Inflammatory macrophage (primary cell): ENCODE measurements at places on chromosomes 16 and 17.

GRCh38 chr17:21061158-21061835 lies 18.5 kb upstream of the USP22 start:
- DNase-seq, result no peak

DNA sequence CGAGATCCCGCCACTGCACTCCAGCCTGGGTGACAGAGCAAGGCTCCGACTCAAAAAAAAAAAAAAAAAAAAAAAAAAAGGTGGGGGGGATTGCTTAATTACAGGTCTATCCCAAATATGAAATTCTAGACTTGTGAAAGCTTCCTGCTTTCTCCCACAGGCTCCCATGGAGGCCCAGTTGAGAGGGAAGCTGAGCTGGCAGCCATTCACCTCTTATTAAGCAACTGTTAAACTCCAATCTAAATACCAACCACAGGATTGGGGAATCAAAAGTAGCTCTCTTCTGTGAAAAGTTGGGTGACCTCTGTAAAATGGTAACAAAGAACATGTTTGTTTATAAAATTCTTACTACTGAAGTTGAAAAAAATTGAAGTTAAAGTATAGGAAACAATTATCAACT lies 45.8 kb upstream of the STAC2 start:
- DNase-seq, result peak; percentile 16

DNA sequence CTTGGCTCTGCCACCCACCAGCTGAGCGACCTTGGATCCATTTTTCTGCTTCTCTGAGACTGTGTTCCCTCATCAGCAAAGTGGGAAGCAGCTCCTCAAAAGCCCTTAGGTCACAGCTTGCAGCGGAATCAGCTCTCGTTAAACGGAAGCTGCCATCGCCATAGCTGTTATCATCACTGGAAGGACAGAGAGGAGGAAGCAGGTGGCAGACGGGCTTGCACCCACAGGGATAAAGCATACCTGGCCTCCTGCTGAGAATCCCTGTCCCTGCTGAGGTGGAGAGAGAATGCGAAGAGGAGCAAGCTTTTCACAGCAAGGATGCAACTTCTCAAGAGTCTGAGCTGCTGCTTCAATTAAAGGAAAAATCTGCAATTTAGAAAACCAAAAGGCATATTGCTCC lies 106.6 kb downstream of the CLEC16A start:
- DNase-seq, result peak; percentile 73

GRCh38 chr16:63703612-63704011 lies 1418.3 kb downstream of the CDH11 start:
- DNase-seq, result no peak

DNA sequence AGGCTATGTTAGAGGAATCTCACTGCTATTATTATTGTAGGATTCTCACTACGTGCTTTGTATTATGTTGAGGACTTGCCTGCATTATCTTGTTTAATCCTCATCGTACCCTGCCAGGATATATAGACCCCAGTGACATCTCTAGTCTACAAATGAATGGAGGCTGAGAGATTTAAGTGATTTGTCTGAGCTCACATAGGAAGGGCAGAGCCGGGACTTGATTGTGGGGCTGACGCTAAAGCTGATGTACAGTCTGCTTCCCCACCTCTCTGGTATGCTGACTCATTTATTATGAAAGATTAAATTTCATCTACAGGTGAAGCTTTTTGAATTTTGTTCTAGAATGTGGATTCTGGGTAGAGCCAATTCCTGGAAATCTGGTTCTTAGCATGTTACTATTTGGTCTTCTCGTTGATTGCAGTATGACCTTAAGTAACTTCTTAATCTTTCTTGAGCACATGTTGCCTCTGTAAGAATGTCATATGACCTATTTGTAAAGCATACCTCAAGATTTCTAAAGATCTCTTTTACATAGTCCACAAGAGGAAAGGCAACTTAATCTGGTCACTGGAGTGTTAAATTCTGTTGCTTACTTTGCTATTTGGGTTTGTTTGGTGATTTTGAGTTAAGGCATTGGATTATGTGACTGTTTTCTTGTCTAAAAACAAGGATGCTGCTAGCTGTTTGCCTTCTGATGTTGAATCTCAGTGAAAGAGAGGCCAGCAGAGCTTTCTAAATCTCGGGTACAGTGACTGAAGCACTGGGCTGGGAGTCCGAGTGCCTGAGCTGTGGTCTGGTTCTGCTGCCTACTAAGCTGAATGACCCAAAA lies 12.4 kb downstream of the METTL9 start:
- peak; percentile 91 for DNase-seq

- no peak for DNase-seq
Measured at GRCh38 chr17:79023180-79023705, 726 bp upstream of the C1QTNF1 start.

DNA sequence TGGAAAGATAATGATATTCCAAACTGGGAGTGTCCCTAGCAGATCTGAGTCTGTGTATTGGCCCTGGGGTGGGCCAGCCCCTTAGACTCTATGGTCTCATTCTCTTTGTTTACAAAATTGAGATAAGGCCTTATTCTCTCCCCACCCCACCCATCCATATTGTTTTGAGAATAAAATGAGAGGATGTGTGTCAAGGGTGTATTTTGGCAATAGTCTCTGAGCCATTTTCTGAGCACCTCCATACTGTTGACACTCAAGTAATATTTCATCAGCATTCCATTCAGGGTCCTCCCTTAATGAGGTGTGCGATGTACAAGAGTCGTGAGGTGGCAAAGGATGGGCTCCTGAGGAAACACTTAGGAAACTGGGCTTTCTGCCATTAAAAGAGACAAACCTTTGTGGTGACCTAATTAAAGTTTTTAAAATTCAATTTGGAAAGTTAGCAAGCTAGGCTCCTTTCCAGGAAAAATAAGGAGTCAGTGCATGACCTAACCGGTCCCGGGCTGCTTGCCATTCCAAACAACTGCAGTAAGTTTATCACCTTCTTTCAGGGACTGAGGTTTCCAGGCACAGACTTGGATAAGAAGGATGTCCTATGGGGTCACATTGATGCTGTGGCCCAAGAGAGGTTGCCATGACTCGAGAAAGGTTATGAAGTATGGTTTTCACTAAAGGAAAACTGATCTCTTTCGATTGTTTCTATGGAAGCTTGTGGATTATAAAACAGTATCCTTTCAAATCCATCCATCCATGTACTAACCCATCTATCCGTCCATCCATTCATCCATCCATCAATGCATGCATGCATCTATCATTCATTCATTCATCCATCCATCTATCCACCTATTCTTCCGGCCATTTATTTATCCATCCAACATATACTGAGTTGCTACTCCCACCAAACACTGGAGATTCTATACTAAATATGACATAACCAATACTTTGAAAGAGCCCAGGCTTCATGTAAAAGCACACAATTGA lies 443.3 kb downstream of the UTP18 start:
- no peak for DNase-seq

GRCh38 chr17:4167786-4168185 lies 24.8 kb downstream of the CYB5D2 start:
- DNase-seq, result peak; percentile 12

- DNase-seq, result peak; percentile 87
Measured at GRCh38 chr17:7045492-7046126, 1.7 kb upstream of the SLC16A11 start.

- DNase-seq, result no peak
Measured at GRCh38 chr17:81249223-81250040, 10.3 kb downstream of the NDUFAF8 start.

GRCh38 chr16:26550111-26550610 lies 516.6 kb upstream of the C16orf82 start:
- DNase-seq, result no peak

DNA sequence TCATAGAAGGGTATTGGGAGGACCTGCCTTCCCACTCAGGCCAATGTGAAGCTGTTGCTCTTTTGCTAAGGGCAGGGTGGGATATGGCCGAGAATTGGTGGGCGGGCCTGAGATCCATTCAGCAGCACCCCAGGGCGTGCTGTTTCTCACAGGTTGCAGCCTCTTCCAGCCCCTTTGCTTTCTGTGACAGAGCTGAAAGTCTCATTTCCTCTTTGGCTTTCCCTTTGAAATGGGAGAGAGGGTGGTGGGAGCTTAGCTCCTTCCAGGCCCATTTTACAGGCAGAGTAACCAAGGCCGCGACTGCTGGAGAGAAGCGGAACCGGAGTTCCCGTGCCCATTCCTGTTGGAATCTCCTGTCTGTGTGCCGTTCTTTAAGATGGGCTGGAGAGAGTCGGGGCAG lies 183.0 kb downstream of the RAB11FIP4 start:
- no peak for DNase-seq

DNA sequence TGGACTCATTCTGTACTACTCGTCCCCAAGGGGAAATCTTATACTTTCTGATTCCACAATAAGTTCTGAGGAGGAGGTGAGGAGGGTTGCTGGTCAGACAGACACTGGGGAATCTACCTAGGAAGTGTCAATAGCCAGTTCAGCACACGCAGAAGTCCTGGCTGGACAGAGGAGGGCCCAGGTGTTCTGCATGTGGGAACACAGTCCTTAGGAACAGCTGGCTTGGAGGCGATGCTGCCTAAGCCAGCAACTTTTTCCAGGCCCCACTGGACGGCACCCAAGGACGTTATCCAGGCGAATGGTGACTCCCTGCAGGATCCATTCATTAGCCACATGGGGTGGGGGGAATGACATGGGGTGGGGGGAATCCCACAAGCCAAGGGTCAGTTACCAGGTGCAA lies 29.9 kb upstream of the WFIKKN2 start:
- DNase-seq, result no peak

DNA sequence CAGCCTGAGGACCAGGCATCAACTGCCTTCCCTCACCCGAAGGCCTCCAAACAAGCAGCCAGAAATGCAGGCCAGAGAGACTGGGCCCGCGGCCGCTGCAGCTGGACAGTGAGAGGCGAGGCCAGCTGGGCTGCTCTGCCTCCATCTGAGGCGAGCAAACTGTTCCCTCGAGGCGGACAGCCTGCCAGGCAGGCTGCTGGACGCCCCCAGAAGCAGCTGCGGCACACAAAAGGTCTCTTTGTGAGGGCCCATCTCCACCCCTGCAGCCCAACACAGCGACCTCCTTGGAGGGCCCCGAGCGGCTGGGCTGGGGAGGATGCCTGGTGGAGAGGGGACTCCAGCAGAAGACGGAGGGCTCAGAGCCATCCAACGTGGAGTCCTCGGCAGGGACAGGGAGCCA lies 4.7 kb downstream of the CORO7 start:
- no peak for DNase-seq

- DNase-seq, result no peak
Measured at GRCh38 chr16:66425651-66426050, 1.4 kb upstream of the BEAN1 start.

DNA sequence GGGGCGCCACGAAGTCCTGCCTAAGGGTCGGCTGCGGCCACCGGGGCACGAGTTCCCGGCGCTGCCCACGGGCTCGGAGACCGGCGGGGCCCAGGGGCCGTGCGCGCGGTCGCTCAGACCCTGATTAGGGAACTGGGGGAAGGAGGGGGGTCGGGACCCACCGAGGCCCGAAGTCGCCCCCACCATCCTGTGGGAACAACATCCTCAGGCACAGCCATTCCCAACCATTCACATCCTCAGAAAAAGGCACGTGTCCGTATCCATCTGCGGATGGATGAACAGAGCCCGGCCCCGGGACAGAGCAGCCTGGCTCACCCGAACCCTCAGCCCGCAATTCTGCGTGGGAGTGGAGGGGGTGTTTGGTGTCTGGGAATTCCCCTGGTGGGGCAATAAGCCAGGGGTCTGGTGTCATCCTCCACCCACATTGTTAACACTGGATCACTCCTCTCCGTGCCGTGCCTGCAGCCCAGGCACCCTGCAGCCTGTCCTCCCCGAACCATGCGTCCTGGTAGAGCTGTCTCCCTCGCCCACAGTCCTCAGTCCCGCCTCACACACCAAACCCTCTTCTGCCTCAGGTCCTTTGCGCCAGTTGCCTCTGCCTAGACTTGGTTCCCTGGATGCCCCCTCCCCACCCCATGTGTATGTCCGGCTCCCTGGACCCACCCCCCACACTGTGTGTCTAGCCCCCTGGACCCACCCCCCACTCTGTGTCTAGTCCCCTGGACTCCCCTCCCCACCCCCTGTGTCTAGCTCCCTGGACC lies 789 bp upstream of the CCDC57 start:
- peak; percentile 97 for DNase-seq

GRCh38 chr16:79064256-79064972 lies 536.1 kb downstream of the MAF start:
- DNase-seq, result no peak

GRCh38 chr16:78744796-78745107 lies 645.3 kb downstream of the WWOX start:
- no peak for DNase-seq

DNA sequence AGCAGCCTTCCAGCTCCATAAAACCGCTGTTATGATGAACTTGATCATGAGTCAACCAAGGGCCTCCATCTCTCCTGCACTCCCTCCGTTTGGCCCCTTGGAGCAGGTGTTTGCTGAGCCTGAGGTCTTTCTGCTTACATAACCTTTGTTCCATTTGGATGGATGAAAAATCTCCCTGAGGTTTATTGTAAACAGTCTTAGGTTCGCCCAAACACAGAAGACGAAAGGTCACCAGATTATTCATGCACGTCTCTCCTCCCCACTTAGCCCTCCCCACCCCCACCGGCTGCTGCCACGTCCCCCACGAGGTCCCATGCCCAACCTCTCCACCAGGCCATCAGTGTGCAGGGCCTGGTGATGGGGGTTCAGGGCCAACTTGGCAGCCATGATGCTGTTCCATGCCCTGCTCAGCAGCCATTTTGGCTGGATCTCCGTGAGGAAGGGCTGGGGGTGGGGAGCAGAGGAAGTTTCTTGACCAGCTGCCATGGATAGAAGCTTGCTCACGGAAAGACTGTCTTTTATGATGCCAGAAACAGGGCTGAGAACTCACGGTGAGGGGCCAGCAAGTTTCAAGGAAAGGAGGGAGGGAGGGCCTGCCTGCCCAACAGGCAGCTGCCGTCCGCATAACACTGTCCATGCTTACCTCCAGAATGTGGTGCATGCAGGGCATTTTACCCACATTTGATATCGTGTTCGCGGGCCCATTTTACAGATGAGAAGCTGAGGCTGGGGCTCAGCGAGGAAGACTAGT lies 47.8 kb upstream of the FOXF1 start:
- no peak for DNase-seq

DNA sequence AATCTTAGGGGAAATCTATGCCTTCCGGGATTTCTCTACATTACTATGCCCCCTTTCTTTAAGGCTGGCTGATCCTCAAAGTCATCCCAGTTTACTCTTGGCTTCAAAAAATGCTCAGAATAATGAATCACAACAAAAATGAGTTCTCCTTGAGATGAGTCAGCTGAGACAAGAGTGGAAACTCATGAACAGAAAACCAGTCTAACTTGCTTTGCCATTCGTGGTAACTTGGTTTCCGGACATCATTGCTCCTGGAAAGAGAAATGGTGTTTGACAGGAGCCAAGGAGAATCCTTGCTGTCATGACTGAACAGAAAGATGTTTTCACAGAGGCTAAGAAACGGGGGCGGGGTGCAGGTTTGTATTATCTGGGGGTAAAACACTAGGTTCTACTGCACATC lies 435.6 kb upstream of the DYNLRB2 start:
- DNase-seq, result no peak

DNA sequence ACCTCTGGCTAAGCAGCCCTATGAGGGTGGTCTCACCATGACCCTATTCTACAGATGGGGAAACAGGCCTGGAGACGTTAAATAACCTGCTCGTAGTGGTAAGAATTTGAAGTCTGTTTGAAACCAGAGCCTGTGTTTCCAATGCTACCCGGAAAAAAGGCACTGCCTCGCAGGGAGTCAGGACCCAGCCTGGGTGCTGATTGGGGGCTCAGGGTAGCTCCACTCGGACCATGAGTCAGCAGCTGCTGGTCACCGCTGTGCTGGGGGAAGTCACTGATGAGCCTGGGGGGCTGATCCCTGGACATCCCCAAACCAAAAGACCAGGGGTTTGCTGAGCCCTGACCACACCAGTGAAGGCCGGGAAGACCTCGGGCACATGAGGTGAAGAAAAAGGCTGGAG lies 9.4 kb upstream of the PLD6 start:
- no peak for DNase-seq

GRCh38 chr17:32936894-32937500 lies 9.0 kb downstream of the TMEM98 start:
- DNase-seq, result peak; percentile 55
